Common myeloid progenitor, CD34-positive (primary cell): ENCODE measurements at places on chromosomes 1 and 21.

GRCh38 chr1:150683914-150684313 is 13.0 kb downstream of the GOLPH3L start:
- peak; percentile 18 for DNase-seq

- DNase-seq = no peak
Observed at GRCh38 chr1:51953079-51953478, 37.4 kb downstream of the RAB3B start.

GRCh38 chr1:234659538-234659937 is 49.6 kb upstream of the IRF2BP2 start:
- DNase-seq = no peak

DNA sequence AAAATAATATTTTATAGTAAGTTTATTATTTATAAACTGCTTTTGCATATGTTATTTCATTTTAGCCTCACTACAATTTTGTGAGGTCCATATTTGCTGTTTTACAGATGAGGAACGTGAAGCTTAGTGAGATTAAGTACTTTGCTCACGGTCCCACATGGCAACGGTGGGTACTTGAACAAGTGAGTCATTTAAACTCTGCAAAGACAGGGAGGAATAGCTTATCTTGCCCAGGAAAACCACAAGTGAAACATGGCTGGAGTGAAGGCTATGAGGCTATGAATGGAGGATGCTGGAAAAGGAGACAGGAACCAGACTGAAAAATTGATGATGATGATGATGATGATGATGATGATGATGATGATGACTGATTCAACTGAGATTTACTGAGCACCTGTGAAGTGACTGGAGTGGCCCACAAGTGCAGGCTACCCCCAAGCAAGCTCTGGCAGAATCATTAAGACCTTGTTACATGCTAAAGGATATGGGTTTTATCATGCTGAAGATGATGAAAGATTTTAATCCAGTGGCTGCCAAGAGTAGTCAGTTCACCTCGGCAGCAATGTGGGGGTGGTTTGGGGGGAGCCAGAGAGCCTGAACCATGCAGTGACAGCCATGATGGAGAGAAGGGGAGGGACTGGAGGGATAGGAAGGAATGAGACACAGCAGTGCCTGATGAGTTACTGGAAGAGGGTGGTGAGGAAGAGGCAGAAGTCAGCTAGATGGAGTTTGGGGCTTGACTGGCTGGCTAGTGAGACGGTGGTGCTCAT is 1.4 kb upstream of the ABCA4 start:
- DNase-seq = peak; percentile 50

DNA sequence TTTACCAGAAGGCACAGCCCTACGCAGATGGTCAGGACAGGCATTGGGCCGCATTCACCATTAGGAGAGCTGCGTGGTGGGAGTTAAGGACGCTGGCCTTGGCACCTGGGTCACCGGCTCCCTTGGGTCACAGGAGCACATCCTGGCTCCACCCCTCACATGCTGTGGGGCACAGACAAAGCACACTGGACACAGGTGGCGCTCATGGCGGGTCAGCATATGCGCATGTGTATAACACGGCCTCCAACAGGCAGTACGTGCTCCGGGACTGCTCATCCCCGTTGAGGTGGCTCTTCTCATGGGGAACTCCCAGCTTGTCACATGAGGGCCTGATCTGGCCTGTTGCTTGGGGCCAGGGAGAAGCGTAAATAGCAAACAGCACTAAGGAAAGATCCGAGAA is 25.0 kb downstream of the PGBD5 start:
- DNase-seq = no peak

- no peak for DNase-seq
Observed at GRCh38 chr1:228794810-228795209, 59.5 kb downstream of the RHOU start.

DNA sequence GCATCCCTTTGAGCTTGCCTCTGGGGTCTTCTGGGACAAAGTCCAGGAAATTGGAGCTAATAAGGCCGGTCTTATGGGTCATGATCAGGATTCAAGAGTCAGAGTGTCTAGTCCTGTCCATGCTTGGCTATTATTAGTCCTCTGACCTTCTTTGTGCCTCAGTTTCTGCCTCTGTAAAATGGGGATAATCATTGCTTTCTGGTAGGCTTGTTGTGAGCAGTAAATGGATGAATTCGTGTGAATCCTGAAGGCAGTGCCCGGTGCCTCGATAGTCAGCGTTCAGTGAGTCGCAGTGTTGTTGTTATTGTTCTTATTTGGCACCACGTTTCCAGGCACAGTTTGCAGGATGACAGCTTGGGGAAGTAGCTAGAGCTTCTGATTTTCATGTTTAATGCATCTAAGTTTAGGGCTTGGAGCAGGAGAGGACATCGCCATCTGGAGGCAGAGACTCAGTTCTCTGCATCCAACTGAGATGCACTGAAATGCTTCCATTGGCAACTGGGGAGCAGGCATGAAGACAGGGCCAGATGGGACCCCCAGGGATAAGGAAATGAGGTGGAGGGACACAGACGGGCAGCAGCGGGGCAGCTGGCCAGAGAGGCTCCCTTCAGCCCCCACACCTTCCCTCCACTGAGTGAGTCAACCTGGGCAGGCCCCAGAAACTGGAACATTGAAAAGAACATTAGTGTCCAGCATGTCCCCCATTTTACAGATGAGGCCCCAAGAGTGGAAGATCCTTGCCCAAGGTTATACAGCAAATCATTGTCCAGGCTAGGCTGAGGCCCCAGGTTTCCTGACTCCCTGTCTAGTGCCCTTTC is 160.3 kb downstream of the PTPRU start:
- no peak for DNase-seq

GRCh38 chr1:3053366-3053980 is 15.5 kb upstream of the PRDM16 start:
- DNase-seq = no peak

DNA sequence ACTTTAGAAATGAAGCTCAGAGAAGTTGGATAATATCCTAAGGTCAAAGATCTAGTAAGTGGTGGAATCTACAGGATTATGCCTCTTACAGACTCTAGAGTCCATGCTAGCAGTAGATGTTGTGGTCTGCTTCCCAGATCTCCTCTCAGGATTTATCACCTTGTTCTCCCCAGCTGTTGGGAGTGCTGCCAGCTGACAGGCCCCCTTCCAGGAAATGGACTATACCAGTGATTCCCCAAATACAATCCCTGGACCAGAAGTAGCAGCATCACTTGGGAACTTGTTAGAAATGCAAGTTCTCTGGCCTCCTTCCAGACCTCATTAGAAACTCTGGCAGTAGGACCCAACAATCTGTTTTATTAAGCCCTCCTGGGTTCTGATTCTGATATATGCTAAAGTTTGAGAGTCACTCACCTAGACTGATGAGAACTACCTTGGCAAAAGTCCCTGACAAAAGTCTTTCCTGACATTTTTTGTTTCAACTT is 24.5 kb upstream of the NTNG1 start:
- no peak for DNase-seq

DNA sequence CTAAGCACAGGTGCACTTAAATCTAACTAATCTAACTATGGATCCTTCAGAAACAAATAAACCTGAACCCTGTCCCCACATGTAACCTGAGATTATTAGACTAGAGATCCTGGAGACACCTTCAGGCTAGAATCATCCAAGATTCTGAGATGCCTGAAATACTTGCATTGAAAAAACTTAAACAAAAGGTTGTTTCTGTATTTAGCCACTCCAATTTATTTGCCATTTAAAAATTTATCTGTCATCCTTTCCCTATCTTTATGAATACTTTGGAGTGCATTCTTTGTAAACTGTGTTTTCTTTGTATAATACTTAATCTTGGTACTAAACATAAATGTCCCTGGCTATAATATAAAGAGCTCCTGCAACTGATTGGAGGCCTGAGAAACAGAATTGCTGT is 270.7 kb downstream of the NCAM2 start:
- no peak for DNase-seq

- DNase-seq = no peak
Observed at GRCh38 chr1:152198982-152199381, 25.0 kb downstream of the HRNR start.

DNA sequence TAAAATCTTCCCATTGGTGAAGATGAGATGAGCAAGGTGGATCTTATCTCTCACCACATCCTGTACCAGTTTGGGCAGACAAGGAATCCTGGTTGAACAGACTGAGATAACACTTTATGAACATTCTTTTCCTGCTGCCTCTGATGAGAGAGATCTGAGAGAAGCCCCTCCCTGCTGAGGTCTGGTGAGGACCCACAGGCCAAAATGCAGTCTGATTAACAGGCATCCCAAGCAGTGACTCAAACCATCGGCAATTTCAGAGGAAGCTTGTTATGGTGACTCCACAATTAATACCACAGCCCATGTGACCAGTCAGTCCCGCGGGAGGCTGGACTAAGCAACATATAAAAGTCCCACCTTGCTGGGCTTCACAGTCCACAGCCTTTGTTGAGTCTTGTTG is at the start of gene PRR9:
PRR9 (plus strand) TSS at position 373 of the 400 bp plus-strand sequence. CDS start 561 bp downstream, outside the sequence.
- peak; percentile 48 for DNase-seq

DNA sequence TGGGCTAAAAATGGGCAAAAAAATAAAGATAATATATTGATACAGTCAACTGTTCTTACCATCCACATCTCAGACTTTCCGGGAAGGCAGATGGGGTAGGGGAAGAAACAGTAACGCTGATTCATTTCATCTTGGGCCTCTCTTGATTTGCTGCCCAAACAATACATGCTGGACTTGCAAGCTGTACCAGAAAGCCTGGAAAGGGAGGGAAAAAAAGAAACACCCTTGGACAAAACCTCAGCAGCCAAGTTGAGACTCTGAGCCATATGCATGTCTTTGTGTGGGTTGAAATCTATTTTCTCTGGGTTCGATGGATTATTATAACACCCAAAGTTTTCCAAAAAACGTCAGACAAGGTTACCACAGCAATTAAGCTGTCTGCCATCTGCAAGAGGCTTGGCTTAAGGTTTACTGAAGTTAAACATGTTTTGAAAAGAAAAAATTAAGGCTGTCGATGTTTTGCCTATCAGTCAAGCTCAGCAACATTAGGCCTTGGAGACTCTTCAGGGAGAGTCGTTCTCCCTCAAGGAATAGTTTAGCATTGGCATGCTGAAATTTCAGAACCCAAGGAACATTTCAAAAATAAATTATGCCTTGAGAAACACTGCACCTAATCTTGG is 71.2 kb downstream of the PSMG1 start:
- no peak for DNase-seq

- DNase-seq = no peak
Observed at GRCh38 chr1:55604179-55604578, 389.0 kb upstream of the USP24 start.

DNA sequence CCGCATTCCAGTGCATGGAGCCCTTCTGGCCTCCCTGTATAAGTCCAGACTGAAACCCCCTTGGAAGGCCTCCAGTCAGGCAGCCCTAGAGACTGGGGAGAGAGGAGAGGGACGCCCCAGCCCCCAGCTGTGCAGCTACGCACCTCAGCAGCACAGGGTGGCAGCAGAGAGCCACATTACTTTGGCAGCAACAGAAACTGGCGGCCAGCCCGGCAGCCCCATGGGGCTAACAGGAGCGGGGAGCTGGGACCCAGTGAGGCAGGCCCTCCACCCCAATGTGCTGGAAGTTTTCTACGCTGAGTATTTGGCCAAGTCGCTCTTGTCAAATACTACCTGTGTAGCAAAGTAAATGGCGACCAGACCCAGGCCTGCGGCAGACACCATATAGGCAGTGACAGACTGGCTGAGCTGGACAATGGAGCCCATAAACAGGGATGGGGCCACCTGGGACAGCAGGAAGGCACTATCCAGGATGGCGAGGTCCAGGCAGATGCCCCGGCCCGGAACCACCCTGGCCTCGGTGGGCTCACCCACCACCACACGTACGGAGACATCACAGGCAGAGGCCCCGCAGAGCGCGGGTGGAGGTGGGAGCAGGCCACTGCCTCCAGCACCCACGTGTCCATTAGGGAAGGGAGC is 21.2 kb downstream of the SLC45A3 start:
- peak; percentile 69 for DNase-seq

GRCh38 chr1:185632659-185633423 is 101.3 kb upstream of the HMCN1 start:
- DNase-seq = peak; percentile 79

DNA sequence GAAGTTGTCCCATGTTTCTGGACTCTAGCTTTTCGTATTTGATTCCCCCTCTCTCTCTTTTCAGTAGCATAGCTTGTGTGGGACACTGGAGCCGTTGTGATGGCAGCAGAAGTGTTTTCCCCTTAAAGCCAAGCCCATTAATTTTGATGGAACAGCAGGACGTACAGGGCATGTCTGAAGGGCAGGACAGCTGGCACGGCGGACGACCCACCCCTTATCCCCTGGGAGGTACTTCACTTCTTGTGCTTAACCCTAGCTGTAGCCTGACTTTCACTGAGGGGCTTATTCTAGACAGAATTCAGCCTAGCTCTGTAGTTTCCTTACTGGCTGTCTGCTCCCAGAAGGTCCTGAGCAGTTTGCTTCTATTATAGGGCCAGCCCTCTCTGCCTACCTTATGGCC is 8.6 kb upstream of the PPFIA4 start:
- DNase-seq = no peak

DNA sequence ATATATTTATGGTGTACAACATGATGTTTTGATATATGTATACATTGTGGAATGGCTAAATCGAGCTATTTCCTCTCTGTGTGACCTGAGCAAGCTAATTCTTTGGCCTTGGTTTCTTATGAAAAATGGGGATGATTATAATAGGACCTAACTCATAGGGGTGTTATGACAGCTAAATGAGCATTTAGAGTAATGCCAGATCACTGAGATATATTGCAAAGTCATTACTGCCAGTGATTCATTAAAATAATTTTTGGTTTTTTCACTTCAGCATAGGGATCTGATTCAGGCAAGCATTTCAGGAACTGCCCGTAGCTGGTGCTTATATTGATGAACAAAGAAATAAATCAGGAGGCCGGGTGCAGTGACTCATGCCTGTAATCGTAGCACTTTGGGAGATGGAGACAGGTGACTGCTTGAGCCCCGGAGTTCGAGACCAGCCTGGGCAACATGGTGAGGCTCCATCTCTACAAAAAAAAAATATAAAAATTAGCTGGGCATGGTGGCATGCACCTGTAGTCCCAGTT is 30.7 kb downstream of the DAB1 start:
- DNase-seq = no peak
